Naive thymus-derived CD8-positive, alpha-beta T cell (primary cell): ENCODE measurements at places on chromosomes 13 and 19.

- no peak for DNase-seq
Observed at GRCh38 chr13:47233734-47234133, 336.9 kb upstream of the HTR2A start.

DNA sequence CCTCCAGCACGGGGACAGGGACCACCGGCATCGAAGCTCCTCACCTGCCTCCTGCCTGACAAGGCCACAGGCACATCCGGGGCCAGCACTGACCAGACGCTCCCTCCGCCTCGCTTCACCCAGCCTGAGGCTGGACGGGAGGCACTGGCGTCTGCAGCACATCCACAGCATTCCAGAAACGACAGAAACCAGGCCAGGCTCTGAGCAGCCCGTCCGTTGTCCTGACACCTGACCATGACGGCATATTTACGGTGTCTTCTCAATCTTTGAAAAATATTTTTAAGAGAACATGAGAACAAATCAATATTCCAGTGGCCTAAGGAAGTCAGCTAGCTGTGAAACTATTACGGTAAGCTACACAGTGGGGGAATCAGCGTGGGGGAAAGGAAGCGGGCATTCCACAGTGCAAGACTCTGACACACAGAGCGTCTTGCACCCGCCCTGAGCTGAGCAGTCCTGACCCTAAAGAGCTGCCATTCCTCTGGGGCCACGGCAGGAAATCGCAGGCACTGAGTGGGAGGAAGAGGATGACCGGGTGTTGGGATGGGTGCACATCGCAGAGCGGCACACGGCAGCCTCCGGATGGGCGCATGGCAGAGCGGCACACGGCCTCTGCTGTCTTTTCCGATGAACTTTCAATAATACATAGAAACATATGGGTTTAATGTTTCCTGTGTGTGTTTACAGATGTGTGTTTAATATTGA, 26.8 kb downstream of the RASA3 start:
- DNase-seq, result no peak

- no peak for DNase-seq
Observed at GRCh38 chr13:84867246-84867645, 932.0 kb downstream of the SLITRK6 start.

- no peak for DNase-seq
Observed at GRCh38 chr13:44117351-44117750, 237.6 kb downstream of the LACC1 start.

- DNase-seq, result peak; percentile 72
Observed at GRCh38 chr19:47247308-47247990, 8.9 kb upstream of the CCDC9 start.

- DNase-seq, result no peak
Observed at GRCh38 chr13:64371045-64371444, 2859.1 kb downstream of the PCDH9 start.

GRCh38 chr13:31207661-31208552, 8.1 kb downstream of the B3GLCT start:
- no peak for DNase-seq

- DNase-seq, result no peak
Observed at GRCh38 chr19:1653300-1653628, 849 bp upstream of the TCF3 start.

DNA sequence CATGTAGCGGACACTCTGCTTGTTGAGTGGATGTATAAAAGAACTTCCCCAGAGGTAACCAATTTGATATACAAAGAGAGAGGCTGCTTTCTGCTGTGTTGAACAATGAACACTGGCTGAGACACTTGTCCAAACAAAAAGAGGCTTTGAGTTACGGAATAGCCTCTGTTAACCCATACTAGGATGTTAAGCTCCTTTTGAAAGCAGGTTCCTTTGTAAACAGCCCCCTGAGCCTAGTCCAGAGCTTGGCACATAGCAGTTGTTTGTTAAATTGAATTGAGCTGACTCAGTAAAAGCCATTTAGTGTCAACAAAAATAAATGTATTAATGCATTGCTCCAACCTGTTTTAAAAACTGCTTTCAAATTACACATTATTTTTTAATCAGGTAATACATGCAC, 200.1 kb downstream of the MZT1 start:
- no peak for DNase-seq

DNA sequence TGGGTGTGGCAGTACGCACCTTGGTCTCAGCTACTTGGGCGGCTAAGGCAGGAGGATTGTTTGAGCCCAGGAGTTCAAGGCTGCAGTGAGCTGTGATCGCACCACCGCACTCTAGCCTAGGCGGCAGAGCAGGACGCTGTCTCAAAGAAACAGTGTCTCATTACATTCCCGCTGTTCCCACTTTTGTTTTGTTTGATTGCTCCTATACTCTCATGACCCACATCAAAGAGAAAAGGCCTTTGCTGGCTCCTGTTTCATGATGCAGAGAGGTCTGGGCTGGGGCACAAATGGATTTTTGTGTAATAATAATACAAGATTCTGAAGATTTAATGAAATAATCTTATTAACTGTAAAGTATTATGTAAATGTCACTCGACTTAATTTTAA, 85.7 kb downstream of the LACC1 start:
- no peak for DNase-seq

DNA sequence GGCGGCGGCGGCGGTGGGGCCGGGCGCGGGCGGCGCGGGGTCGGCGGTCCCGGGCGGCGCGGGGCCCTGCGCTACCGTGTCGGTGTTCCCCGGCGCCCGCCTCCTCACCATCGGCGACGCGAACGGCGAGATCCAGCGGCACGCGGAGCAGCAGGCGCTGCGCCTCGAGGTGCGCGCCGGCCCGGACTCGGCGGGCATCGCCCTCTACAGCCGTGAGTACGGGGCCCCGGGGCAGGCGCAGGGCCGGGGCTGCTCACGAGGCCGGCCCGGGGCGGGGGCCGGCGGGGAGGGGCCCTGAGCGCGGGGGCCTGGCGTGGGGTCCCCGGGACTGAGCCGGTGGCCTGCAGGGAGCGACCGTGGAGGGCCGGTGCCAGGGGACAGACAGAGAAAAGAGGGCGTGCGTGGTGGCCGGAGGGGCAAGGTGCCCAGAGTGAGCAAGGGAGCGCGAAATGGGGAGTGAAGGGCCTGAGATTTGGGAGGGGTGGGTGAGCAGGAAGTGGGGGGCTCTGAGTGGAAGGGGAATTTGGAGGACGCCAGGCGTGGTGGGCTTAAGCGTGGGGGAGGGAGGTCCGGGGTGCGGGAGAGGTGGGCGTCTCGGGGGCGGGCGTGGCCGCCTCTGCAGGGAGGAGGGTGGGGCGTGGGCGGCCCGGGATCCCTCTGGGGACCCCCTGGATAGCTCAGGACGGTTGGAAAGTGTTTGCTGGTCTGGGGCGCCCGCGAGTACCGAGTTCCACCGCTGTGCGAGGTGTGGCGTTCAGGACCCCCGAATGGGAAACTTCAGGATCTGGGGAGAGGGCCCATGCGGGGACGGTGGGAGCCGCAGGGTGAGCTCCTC, 575 bp downstream of the CARM1 start:
- peak; percentile 31 for DNase-seq

DNA sequence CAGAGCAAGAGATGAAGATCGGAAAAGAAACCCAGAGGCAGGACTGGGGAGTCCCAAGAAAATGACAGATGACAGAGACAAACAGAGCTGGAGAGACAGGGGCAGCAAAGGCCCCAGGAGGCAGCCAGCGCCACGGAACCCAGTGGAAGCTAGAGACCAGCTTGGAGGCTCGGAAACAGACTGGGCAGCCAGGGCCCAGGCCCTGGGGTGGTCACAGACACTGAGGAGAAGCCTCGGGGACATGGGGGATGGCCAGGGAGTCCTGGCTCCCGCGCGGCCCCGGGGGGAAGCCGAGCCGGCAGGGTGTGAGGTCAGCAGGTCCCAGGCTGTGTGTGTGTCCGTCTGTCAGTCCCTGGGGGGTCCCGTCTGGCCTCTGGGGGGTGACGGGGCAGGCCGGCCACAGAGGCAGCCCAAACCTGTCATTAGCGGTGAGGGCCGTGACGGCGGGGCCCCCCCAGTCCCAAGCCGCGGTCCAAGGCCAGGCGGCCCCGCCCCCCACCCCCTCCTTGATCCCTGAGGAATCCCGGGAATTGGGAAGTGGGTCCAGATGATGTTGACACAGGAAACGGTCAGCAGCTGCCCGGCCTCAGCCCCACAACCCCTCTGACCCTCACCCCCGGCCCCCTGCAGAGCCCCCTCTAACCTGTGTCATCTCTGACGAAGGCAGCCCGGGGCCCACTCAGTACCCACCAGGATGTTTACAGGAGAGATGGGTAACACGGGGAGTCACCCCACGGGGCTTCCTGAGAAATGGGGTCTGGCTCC, 2.5 kb upstream of the TMEM190 start:
- DNase-seq, result no peak

- DNase-seq, result no peak
Observed at GRCh38 chr19:591099-591958, 1.6 kb downstream of the HCN2 start.

GRCh38 chr13:108786456-108787200, 157.2 kb downstream of the MYO16 start:
- DNase-seq, result no peak

DNA sequence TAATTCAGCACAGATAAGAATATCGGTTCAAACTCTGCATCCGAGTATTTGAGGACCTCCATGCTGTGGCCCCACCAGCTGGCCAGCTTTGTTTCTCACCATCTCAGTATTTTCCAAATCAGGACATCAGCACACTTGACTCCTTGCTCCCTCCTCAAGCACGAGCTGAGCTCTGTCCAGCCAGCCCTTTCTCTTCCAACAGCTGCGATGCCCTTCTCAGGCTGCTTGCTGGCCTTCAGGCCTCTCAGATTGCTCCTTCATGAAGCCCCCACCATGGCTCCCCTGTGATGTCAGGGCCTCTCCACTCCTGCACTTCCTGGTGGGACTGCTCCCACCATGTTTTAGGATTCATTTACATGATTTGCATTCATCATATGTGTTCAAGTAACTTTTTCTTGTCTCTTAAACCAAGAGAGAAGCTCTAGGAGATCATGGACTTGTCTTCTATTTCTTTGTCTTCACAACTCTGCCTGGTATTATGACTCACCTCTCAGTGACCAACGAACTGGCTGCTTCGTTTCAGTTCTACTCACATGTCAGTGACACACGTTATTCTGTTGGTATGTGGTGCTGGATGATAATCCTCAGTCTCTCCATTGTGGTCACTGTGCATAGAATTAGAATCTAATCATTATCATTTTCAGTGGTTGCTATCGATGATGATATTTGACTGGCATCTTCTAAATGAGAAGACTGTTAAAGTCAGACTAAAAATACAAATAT, 471.7 kb downstream of the EFNB2 start:
- DNase-seq, result no peak

DNA sequence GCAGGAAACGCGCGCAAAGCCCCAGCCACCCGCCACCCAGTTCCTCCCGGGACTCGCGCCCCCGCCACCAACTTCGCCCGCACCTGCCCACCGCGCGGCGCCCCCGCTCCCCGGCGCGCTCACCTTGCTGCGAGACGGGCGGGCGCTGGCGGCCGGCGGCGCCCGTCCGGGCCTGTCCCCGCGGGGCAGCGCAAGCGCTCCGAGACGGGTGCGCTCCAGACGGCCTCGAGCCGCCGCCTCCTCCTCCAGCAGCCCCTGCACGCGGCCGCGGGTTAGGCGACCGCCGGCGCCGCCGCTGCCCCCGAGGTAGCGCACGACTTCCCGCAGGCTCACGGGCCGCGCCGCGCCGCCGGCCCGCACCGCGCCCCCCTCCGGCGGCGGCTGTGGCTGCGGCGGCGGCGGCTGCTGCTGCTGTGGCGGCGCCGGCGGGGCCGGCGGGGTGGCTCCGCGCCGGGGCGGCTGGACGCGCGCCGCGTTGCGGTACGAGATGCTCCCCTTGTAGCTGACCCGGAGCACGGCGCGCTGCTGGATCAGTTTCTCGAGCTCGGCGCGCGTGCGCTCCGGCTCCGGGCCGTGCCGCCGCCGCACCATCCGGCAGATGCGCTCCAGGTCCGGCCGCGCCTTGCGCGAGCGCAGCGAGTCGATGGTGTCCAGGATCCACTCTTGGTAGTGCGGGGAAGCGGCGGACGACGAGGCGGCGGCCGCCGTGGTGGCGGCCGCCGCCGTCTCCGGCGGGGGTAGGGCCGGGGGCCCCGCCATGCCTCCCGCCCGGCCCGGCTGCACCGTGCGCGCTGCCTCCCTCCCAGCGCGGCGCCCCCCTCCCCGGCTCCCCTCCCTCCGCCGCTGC, 666 bp downstream of the SAMD1 start:
- peak; percentile 44 for DNase-seq

DNA sequence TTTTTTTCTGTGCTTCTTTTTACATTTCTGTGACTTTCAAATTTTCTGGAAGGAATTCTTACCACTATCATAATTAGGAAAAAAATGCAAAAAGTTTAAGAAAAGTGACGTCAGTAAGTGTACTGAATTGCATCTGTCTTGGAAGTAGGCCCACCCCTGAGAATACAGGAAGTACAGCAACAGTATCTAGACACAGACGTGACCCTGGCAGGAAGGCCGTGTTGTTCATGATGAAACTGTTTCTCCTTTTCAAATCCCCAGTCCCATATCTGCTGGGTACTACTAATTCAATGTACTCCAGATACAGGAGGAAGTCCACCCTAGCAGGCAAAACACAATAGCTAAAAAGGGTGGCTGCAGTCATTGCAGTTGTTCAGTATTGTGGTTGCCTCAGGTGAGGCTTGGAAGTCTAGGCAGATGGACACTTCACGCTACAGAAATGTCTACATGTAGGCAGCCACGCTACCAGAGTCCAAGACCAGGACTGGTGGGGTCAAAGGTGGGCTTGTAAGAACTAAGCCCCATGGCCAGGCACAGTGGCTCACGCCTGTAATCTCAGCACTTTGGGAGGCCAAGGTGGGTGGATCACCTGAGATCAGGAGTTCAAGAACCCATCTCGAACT, 49.6 kb upstream of the MED4 start:
- no peak for DNase-seq

- no peak for DNase-seq
Observed at GRCh38 chr13:65756071-65756671, 1474.0 kb downstream of the PCDH9 start.

- no peak for DNase-seq
Observed at GRCh38 chr13:50125304-50125553, 110.0 kb downstream of the KCNRG start.

- no peak for DNase-seq
Observed at GRCh38 chr13:97253581-97254293, 31.6 kb downstream of the MBNL2 start.

GRCh38 chr13:95388420-95389079, 87.3 kb upstream of the ABCC4 start:
- no peak for DNase-seq

DNA sequence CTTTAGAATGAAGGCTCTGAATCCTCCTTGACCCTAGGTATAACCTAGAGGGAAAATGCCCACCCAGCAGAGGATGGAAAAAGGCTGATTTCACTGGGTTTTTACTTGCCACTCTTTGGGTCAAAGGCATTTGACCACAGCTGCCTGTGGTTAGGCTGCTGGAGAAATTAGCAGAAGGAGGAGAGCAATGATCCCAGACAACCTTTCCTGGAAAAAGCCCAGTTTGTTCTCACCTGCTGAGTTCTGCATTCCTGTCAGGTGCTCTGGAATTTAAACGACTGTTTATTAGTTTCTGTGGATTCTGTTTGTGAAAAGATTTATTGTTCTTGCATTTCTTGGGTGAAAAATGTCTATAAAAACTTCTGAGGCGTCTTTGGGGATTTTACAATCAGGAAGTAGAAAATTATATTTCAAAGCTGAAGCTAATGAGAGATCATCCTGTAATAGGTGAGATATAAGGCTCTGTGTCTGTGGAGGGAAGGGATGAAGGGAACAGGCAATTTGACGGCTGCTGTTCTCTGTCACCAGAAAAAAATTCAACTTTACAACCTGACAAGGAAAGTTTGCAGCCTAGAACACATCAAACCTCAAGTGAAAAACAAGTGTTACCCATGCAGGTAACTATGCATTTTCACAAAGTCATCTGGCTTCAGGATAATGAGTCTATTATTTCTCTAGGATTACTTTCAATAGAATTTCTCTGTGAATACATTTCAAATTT, 519.7 kb downstream of the DIAPH3 start:
- no peak for DNase-seq

- no peak for DNase-seq
Observed at GRCh38 chr13:51675385-51675784, 91.1 kb downstream of the WDFY2 start.
